Activated naive CD8-positive, alpha-beta T cell treated with anti-CD3 and anti-CD28 coated beads, Interleukin-2, amount 50 U/mL, for 24 hours (primary cell): ENCODE measurements at places on chromosomes 12 and 14.

GRCh38 chr12:24102676-24103075 is 153.2 kb upstream of the SOX5 start:
- DNase-seq, result no peak

GRCh38 chr14:21723431-21724045 is 49.9 kb upstream of the OR4E1 start:
- DNase-seq, result peak; percentile 27

DNA sequence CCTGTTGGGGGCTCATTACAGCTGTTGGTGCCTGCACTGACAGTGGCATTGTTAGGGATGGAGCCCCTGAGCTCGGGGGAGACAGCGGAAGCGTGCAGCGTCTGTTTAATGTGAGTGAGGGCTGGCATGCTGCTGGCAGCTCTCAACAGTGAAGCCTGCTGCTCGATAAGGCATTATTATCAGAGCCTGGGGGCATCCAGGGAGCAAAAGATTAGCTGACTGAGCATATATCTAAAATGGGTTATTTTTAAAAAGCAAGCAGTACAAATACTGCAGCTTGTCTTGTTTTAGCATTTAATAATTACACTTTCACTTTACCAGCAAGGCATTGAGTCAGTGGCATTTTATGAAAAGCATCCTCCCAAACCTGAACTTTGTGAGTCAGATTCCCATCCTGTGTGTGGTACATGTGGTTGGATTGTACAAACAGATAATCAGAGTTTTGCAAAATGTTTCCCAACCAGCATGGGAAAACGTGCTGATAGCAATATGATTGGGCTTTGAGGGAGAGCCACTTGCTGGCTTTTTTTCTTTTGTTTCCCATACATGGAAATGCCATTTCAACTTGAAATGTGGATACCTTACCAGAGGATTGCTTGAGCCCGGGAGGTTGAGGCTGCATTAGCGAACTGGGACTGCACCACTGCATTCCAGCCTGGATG is 150.8 kb downstream of the PRKCH start:
- DNase-seq, result no peak

GRCh38 chr12:98821866-98822265 is 176.8 kb downstream of the APAF1 start:
- no peak for DNase-seq

DNA sequence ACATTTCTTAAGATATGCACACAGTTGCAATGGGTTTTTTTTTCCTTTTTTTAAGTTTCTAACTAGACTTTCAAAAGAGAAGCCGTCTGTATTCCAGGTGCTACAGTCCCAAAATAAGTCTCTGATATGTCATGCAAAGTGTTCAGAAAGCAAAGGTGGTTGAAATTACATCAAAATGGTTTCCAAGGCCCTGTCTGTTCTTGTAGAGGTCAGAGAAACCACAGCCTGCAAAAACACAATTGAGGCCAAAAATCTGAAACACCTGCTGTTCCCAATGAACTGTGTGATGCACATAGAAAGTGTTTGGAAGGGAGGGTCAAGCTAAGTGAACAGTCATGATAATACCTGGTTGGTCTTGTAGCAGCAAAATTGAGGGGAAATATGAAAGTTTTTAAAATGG is 91.0 kb downstream of the VRK1 start:
- DNase-seq, result no peak

DNA sequence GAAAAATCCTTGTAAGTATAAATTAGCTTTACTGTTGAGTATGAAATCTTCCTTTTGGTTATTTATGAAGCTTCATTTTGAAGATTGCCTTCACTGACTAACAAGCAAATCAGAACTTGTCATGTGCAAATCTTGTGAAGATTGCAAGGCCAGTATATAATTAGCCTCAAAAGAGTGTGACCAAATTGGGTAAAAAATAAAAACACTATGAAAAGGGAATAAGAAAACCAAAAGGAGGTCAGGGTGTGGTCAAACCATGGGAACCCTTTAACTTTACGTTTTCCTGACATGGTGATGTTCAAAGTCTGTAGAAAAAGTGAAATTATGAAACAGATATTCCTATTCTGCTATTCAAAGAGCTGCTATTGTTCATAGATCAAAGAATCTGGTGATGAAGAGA is 230.3 kb downstream of the BCAT1 start:
- no peak for DNase-seq

GRCh38 chr12:111715279-111715678 is 29.4 kb downstream of the ACAD10 start:
- DNase-seq, result no peak

GRCh38 chr12:6620137-6620884 is 13.1 kb upstream of the CHD4 start:
- DNase-seq, result peak; percentile 67

- no peak for DNase-seq
Measured at GRCh38 chr12:92199819-92200576, 54.4 kb upstream of the BTG1 start.

DNA sequence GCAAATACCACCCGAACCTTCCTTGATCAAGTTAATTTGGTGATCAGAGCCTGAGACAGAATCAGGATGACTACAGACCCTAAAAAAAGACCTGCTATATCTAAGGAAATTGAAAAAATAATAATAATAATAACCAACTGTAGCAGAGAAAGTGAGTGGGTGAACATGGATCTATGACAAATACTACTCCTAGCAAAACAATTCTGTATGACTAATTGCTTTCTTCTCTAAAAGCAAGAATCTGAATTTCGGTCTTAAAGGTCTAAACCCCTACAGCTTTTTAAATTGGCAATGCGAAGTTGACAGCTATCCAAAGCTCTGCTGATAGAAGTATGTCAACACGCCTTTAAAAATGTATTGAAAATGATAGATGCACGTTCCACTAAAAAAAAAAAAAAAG is 102.2 kb downstream of the PRKAB1 start:
- DNase-seq, result no peak

GRCh38 chr14:104681689-104682074 is 7.7 kb upstream of the INF2 start:
- DNase-seq, result no peak

GRCh38 chr12:113466454-113467141 is 5.1 kb downstream of the LHX5 start:
- no peak for DNase-seq

- DNase-seq, result no peak
Measured at GRCh38 chr12:25084816-25085215, 110.1 kb downstream of the DNAI7 start.

GRCh38 chr14:92484132-92484823 is 29.3 kb upstream of the RIN3 start:
- no peak for DNase-seq

DNA sequence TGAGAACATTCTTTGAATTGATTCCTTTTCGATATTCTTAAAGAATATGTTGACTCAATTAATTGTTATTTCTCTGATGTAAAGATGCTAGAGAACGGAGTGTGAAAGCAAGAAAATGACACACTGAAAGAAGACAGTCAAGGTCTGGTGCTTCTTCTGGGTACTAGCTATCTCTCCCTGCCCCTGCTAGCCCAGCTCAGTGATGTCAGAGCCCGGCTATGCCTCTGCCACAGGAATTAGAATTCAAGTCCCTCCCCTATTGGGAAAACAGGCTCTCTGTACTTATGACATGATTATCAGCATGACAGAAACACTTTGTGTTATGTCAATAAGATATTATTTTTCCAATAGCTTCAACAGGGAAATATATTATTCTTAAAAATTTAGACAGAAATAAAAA is 252.4 kb downstream of the KCNC2 start:
- DNase-seq, result no peak

DNA sequence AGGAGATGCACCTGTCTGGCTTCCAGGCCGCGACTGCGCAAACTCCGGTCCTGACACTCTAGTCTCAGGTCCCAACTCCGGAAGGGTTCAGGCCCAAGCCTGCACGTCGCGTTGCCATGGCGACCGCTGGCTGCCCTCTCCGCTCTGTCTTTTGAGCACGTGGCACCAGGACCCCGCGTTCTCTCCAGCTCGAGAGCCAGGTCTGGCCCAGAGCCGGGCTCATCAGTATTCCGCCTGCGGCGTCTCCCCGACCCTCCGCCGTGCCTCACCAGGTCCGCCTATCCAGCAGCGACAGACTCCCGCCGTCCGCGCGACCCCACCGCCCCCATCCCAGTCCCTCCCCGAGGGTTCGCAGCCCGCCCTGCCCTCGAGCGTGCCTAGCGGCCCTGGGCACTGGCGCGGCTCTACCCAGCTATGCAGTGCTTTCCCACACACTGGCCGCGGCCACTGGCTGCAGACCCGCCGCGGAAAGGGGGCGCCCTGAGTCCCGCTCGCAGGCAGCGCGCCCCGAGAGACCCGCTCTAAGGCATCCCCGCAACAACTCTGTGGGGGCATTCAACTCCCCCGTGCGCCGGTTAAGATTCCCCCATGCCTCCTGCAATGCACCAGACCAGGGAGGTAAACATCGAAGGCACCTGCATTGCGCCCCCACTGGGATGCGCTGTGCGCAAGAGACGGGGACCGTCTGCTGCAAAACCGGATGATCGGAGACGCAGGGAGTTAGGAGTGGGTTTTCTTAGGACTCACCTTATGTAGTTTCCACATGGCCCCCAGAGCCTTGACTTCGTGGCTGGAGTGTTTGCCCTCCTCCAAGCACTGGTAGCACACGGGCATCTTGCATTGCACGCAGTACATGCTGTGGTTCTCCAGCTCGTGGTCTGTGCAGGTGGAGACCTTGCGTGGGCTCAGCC is 1.3 kb downstream of the TRIM9 start:
- DNase-seq, result peak; percentile 58

- DNase-seq, result no peak
Measured at GRCh38 chr12:52924764-52925716, 20.2 kb upstream of the KRT8 start.
